ENCODE measurements at places on chromosomes 7 and 10.

- no peak for DNase-seq
These were observed 19.8 kb downstream of the NUB1 start for GRCh38 chr7:151361193-151361959.

DNA sequence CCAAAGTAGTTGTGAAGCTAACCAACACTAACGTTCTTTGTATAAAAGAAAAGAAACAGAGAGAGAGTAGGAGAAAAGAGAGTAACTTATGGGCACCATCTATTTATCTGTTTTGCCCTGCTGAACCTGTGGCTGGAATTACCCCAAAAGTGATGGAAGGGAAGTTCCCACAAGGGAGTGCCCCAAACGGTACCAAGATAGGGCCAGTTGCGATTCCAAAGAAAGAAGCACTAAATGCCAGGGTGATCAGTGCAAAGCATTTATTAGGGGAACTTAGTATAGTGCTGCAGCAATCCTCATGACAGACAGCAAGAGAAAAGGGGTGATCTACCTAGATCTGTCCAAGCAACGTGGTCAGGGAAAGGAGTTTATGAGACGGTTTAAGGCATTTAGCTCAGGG is 190.2 kb downstream of the SORCS3 start:
- DNase-seq: no peak

- no peak for DNase-seq
These were observed 180.4 kb downstream of the TMEM26 start for GRCh38 chr10:61272781-61273180.

- DNase-seq: no peak
These were observed 40.6 kb upstream of the PTPRZ1 start for GRCh38 chr7:121832347-121832746.

GRCh38 chr7:17680943-17681351 is 259.3 kb downstream of the SNX13 start:
- peak; percentile 32 for DNase-seq

GRCh38 chr7:102260856-102261255 is 25.8 kb upstream of the SH2B2 start:
- DNase-seq: peak; percentile 24

- no peak for DNase-seq
These were observed 37.0 kb upstream of the TMEM72 start for GRCh38 chr10:44874166-44874565.

GRCh38 chr10:113300617-113301016 is 252.2 kb upstream of the HABP2 start:
- no peak for DNase-seq

- no peak for DNase-seq
These were observed 64.7 kb downstream of the DIP2C start for GRCh38 chr10:624605-625332.

DNA sequence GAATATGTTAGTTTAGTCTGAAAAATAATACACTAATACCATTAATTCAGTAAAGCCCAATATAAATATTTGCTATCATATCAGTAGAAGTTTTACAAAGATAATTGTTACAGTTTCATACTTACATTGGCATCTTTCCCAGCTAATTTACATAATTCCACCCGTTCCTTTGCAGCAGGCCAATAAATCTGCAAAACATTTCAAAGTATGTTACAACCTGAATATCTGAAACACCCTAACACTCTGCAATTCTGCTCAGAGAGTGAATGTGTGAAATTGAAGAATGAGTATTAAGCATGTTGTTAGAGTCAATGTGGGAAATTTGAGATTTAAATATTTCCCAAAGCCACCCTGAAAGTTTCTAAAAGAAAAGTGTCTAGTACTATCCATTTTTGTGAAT is 105.5 kb downstream of the SEMA3D start:
- no peak for DNase-seq

DNA sequence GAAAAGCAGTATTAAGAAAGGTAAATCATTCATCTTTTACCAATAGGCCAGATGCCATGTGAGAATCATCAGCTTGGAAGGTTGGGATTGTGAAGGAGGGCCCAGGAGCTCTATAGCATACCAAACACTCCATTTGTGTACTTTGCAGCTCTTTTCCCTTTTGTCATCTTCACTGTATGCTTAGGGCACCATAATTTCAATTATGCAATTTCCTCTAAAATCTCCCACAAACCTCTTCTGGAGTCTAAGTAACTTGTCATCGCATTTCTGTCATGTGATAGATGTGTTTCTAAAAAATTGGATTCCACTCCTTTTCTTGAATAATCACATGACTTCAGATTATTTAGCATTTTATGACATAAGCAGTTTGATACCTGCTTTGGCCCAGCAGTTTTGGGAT is 17.9 kb downstream of the RPP30 start:
- no peak for DNase-seq

DNA sequence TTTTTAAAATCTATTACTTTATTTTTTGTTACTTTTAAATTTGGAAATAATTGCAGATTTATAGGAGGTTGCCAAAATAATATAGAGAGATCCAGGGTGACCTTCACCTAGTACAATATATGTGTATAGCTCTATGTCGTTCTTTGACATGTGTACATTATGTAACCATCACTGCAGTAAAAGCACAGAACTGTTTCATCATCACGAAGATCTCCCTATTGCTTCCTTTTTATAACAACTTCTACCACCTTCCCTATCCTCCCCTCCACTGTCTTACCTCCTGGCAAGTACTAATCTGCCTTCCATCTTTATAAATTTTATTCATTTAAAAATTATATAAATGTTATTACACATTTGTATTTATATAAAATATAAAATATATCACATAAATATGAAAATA is 251.0 kb downstream of the AUTS2 start:
- no peak for DNase-seq

- no peak for DNase-seq
These were observed 1133.3 kb downstream of the SORCS3 start for GRCh38 chr10:105774351-105774750.

GRCh38 chr10:113681533-113682470 is 2.1 kb downstream of the CASP7 start:
- no peak for DNase-seq

DNA sequence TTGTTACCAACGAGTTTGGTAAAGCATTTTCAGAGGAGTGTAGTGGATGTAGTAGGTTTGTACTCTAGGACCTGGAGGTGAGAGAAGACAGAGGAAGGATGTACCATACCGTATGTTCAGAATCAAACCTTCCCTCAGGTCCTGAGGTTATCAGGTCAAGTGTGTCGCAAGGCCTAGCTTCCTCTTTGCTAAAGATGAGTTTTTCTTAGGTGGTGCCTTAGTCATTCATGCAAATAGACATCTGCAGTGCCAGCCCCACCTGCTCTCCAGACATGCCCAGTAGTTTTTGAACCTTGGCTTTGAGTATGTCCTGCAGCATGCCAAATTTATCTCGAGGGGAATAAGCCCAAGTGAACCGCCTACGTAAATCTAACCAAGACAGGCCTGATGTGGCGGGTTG is 71.3 kb downstream of the HDAC9 start:
- DNase-seq: no peak

GRCh38 chr10:71277914-71278665 is 41.0 kb upstream of the SLC29A3 start:
- no peak for DNase-seq

DNA sequence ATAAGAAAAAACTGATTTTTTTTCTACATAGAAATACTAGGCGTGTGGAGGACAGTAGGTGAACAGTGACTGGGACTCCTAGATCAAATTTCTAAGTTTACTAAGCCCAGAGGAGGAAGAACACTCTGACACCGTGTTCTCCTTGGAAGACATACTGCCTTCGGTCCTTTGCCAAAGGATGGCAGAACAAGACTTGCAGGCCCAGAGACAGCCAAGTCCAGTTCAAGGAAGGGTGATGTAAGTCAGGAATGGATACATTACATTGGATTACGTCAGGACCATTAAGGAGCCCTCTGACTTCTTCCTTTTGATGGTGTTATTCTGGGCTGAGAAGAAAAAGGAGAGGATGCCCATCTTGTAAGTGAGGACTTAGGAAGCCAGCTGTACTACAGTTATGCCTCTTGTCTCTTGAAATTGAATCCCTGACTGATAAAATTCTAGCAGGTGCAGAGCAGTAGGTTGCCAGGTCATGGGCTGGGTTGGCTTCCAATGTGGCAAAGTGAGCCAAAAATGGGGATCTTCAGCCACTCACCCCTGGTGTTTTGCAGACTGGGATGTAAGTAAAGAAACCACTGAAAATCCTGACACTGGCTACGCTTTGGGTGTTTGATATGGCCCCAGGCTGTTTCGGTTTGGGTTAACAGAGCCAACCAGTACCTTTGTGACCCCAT is 45.1 kb downstream of the RELN start:
- DNase-seq: no peak

DNA sequence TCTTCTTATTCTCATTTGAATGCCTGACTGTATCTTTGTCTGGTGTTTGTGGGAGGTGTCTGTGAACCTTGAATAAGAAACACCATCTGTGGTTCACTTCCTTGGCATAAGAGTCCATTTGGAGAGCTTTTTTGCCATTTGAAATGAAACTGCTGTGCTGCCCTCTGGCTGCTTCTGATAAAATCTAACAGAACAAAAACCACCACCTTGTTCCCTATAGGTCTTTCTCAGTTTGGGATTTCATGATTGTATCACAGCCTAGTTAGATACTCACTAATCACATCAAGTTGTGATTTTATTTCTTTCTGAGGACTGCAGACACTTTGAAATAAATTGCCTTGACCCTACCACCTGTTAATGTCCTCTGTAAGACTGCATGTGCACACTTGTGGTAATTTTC is 102.7 kb upstream of the FAM13C start:
- DNase-seq: peak; percentile 24

DNA sequence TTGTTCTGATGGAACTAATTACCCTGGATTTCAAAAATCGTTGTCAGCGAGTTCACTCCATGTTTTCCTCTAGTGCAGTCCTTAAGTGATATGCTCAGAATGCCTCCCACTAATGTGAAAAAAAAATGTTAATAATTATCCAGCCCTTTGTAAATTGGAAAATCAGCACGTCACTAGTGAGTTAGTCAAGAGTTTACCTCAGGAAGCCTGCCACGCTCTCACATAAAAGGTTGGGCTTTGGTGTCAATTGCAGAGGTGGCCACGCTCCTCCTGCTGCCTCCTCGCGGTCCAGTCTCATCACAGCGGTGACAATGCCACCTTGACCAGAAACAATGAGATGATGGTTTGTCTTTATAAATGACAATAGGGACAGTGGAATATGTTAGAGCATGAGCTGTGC is 22.5 kb downstream of the UPP1 start:
- DNase-seq: no peak

GRCh38 chr7:1695800-1696454 is 25.9 kb downstream of the ELFN1 start:
- no peak for DNase-seq

DNA sequence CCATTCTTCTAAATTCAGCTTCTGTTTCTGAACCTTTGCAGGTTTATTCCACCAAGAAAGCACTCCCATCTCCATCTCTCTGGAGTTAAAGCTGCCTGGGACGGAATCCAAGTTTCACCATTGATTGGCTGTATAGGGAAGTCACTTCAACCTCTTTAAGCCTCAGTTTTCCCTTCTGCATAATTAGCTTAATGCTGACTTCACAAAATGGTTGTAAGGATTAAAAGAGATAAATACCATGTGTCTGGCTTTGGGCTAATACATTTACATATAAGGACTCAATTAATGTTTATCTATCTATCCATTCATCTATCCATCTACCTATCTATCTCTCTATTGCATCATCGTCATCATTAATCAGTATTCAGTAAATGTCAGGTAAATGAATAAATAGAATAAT is 629.6 kb upstream of the MGMT start:
- no peak for DNase-seq

DNA sequence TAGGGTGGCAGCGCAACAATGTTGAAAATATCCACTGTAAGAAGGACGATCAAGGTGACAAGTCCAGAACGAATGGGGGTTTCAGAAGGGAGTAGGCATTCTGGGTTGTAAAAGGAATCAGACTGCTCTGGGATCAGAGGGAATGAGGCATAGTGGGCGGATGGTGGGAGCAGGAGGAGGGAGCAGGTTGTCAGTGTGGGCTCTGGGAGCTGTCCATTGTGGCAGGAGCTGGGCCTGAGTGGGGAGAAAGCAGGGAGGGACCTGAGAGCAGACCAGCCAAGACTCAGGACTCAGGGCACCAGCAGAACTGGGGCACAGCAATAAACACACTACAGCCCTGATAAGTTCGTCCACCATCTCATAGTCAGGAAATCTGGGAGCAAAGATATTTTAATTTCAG is 292.6 kb upstream of the MKI67 start:
- no peak for DNase-seq

DNA sequence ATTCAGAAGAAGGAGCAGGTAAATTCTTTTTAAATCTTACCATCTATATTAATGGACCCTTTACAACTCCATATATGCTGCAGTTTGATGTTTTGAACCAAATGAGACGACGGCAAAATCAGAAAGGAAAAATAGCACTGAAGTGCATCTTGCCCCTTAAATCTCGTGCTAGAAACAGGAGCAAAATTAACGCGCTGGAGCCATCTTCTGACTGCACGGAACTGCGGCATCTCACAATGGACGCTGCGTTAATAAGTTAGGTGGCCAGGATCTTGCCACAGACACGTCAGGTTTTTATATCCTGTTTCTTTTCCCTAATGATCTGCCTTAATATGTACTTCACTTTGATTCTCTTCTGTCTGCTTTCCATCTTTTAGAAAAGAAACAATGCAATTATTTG is 354.5 kb downstream of the TFEC start:
- DNase-seq: peak; percentile 69

- DNase-seq: no peak
These were observed 134.1 kb upstream of the GDF10 start for GRCh38 chr10:47165711-47166404.

- no peak for DNase-seq
These were observed 26.5 kb downstream of the NUP42 start for GRCh38 chr7:23208316-23208715.

- DNase-seq: no peak
These were observed 17.1 kb downstream of the IKZF1 start for GRCh38 chr7:50321487-50322067.

- no peak for DNase-seq
These were observed 733.9 kb upstream of the PHF14 start for GRCh38 chr7:10239695-10240345.

GRCh38 chr7:35727571-35727970 is 32.6 kb upstream of the HERPUD2 start:
- no peak for DNase-seq

DNA sequence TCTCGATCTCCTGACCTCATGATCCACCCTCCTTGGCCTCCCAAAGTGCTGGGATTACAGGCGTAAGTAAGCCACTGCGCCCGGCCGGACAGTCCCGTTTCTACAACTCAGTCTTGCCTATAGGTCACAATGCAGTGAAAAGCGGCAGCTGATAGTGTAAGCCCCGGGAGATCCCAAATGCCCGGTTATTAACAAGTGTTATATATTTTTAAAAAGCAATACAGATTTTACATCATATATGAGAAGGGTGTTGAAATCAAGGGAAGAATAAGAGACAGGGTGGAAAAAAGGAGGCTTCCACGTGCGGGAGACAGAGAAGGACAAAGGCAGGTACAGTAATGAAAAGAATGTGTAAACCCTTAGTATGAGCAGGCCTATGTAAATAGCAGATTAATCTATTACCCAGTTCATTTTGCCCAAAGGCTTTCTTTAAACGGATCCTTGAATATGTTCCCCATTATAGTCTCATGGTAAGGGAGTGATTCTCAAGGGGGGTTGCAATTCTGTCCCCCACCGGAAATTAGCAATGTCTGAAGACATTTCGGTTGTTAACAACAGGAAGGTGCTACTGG is 170.8 kb downstream of the PDE1C start:
- DNase-seq: no peak
